ENCODE measurements at places on chromosomes 16 and 17.

DNA sequence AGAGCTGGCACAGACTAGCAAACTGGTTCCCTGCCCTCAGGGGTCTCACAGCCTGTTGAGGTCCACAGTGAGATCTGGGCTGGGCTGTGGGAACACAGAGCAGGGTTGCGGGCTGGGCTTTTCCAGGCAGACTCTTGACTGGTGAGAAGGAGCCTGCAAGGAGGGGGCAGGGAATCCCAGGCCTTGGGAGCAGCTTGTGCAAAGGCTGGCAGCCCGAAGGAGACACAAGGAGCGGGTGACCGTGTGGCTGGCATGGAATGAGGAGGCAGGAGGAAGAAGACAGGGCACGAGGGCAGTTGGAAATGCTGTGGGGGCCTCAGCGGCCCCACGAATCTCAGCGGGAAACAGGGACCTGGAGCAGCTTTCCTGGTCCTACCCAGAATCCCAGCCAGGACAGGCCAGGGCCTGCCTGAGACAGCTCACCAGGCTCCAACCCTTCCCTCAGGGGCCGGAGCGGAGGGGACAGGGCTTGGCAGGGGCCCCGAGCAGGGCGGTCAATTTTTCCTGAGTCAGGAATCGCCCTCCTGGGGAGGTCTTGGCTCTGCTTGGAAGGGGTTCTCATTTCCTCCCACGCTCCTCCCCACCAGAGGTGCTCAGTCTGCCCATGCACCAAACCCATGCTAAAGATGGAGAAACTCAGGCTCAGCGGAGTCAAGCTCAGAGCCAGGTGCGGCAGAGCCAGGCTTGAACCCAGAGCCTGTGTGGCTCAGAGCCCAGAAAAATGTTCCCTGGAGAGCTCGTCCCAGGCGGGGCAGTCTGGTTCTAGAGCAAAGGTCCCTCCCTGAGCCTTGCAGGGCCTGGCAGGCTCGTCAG lies 9.2 kb upstream of the SNN start:
- no peak for DNase-seq

- no peak for DNase-seq
These were observed 6.7 kb upstream of the CRHR1 start for GRCh38 chr17:45777388-45777787.

DNA sequence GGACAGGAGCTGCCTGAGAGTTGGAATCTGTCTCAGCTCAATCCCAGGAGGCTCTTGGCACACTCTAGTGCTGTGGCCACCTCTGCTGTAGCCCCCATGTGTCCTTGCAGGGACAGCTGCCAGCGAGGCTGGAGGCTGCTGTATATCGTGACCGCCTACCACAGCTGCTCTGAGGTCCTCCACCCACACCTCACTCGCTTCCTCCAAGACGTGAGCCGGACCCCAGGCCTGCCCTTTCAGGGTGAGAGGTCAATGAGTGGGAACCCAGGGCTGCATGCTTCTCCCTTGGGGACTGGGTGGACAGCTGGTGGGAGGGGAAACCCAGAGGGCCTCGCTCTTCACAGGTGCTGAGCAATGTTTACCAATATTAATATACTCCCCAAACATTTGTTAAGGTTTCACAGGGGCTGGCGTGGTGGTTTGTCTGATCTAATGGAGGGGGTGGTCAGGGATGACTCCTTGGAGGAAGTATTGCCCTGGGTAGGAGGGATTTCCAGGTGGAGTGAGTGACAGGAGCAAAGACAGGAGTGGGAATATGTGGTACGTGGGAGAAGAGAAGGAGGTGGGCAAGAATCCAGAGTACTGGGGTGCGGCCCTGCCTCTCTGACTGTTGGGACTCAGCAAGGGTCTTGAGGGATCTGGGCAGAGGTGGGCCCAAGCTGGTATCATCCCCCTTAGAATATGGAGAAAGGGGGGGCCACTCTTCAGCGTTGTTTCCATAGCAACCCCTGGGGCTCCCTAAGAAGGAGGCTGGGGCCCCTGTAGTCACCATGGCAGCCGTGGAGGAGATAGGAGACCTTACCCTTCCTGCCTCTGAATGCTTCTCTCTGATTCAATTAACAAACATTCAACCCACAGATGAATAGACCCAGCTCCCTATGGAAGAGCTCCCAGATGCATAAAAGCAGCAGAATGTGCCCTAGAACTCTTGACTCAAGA lies 22.2 kb upstream of the ALKBH5 start:
- DNase-seq, result no peak

DNA sequence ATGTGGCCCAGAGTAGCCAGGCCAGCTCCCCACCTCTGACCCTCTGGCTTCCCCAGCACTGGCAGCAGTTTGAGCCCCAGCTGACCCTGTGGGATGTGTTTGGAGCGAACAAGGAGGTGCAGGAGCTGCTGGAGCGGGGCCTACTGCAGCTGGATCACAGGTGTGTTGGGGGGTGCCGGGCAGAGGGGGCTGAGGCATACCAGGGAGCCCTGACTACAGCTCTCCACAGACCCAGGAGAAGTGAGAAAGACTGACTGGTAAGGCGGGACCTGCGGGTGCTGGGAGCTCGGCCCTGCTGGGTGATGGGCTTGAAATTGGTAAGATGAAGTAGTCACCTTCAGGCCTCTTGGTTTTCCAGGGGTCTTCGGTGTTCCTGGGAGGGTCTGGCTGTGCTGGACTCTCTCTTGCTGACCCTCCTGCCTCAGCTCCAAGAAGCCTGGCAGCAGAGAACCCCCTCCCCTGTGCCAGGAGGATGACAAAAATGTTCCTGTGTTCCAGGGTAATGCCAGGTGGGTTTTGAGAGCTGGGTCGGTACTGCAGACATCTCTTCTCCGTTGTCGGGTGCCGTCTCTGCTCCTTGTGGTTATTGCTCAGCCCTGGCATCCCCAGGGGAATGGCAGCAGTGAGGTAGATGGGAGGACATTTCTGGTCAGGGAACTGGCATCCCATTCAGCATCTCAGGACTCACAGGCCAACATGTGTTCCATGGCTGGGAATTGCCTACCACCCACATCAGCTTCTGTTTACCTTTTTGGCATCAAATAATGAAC lies 5.9 kb downstream of the RSAD1 start:
- DNase-seq, result no peak

GRCh38 chr17:47945529-47946508 lies 4.4 kb downstream of the PNPO start:
- no peak for DNase-seq

GRCh38 chr17:19262650-19263631 lies 25.8 kb downstream of the EPN2 start:
- DNase-seq, result peak; percentile 45

DNA sequence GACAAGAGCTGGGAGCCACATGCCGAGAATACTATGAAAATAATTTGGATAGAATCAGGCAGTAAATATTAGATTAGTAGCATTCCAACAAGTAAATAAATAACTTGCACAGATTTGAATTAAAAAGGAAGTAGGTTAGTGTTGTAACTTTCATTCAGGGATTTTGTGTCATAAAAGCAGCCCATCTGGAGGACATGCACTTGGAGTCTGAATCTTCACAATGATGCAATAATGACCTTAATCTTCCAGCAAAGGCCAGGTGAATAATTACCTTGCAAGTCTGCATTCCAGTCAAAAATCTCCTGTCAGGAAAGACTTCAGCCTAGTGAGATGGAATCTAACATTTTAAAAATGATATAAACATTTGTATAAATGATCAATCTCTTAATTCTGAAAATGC lies 518.1 kb downstream of the KCNJ2 start:
- DNase-seq, result no peak

- DNase-seq, result no peak
These were observed 257.6 kb upstream of the SDK2 start for GRCh38 chr17:73901661-73902415.

DNA sequence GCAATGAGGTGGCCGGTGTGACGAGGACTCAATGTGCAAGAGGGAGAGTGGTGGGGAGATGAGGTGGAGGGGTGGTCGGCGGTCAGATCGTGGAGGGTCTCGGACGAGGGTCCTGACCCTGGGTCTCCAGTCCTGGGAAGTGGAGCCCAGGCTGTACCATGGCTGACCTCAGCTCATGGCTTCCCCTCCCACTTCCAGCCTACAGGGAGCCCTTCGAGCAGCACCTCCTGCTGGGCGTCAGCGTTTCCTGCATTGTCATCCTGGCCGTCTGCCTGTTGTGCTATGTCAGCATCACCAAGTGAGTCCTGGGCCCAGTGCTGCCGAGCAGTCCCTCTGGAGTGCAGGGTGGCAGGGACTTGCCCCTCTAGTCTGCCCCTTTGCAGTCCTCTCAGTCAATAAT lies 41.8 kb downstream of the IL4R start:
- DNase-seq, result peak; percentile 23

DNA sequence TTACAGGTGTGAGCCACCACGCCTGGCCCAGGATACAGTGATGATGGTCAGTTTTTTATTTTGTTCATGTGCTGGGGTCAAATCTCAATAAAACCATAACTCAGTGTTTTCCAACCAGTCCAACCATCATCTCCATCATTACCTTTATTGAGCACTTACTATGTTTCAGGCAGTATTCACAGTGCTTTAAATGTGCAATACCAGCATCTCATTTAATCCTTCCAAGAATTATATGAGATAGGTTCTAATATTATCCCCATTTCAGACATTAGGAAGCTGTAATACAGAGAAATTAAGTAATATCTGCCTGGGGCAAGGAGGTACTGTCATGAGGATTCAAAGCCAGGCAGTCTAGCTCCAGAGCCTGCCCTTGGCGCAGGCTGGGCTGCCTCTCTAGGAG lies 36.9 kb upstream of the TANGO6 start:
- no peak for DNase-seq

DNA sequence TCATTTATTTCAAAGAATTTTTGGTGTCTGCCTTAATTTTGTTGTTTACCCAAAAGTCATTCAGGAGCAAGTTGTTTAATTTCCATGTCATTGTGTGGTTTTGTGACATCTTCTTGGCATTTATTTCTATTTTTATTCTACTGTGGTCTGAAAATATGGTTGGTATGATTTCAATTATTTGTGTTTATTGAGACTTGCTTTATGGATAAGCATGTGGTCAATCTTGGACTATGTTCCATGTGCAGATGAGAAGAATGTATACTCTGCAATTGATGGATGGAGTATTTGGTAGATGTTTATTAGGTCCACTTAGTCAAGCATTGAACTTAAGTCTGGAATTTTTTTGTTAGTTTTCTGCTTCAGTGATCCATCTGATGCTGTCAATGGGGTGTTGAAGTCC lies 383.0 kb downstream of the PMP22 start:
- no peak for DNase-seq

- no peak for DNase-seq
These were observed 66.7 kb upstream of the C17orf78 start for GRCh38 chr17:37309051-37309450.

DNA sequence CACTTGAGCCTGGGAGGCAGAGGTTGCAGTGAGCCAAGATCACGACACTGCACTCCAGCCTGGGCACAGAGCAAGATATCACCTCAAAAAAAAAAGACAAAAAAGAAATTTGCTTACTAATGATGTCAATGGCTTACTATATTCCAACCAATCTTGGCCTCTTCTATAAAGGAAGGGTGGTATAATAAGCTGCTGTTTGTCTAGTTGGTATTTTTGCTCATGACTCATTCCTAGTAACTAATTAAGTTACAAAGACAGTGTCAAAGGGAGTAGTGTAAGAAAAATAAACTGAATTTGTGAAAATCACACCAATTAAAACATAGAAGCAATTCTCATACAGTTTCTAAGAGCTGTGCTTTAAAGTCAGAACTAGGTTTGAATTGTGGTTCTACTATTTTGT lies 82.5 kb downstream of the NLK start:
- DNase-seq, result no peak

GRCh38 chr17:76492123-76492988 lies 8.9 kb downstream of the RHBDF2 start:
- DNase-seq, result no peak

DNA sequence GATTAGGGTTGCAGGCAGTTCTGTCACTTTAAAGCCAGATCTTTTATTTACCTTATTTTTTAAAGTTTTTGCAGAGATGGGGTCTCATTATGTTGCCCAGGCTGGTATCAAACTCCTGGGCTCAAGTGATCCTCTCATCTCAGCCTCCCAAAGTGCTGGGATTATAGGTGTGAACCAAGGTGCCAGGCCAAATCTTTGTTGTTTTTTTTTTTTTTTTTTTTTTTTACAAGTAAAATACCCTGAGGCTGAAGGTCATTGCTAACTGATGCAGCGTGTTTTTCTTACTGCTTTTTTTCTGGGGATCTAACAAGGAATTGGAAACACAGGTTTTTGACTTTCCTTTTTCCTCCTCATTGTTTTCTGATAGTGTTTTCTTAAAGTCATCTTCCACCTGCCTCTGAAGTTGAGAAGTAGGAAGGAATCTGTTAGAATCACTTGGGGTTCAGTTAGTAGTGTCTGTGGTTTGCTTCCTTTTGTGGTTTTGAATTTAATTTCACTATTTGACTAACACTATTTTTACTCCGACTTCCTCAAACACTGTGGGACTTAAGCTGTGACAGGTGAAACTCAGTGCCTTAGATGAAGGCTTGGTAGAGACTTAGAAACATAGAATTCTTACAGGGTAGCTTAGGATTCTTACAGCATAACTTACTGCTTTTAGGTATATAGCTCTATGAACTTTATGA lies 22.2 kb downstream of the CLTC start:
- DNase-seq, result no peak

- DNase-seq, result no peak
These were observed 18.9 kb upstream of the HEATR3 start for GRCh38 chr16:50046853-50047252.

DNA sequence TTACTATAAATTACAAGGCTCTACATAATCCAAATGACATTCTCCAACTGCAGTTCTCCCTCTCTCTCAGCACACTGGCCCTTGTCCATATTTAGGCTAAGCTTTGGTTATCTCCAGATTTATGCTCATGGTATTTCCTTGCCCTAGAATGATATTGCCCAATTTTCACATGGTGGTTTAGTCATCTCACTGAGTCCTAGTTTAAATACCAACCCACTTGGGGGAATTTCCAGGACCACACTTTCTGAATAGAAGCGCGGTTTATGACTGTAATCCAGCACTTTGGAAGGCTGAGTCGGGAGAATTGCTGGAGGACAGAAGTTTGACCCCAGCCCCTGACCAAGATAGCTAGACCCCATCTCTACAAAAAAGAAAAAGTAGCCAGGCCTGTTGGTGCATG lies 280.1 kb upstream of the MON1B start:
- DNase-seq, result no peak

DNA sequence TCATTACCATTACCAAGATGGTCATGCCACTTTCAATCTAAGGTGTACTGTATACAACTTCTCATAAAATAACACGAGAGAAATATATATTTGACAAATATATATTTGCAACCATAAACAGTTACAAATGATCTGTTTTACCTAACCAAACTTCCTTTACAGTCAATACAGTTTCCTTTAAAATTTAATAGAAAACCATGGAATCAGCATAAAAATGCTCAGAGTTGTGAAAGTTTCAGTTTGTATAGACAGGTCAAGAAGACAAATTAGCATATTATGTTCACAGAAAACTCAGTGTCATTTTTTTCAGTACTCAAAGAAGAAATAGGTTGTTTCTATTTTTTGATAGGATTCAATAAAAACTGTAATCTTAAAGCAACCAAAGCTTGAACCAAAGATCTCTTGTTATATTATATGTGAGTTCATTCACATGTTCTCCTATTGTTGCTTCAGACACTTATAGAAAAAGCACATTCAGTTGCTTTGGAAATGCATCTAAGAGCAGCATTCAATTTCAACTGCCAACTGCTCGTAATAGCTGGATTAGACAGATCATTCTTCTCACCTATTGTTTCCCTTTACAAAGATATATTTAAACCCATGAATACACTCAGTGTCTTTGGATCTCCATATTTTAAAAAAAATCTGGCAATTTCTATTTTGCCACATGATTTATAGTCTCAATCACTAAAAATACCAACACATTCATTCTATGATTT lies 15.1 kb downstream of the SSH2 start:
- no peak for DNase-seq

Data from T-helper 1 cell (primary cell).